ENCODE measurements at places on chromosomes 6 and 20.

GRCh38 chr20:34921436-34921835 lies 34.2 kb downstream of the GSS start:
- DNase-seq, result no peak

- no peak for DNase-seq
Observed at GRCh38 chr20:45647441-45648050, 16.5 kb upstream of the WFDC9 start.

DNA sequence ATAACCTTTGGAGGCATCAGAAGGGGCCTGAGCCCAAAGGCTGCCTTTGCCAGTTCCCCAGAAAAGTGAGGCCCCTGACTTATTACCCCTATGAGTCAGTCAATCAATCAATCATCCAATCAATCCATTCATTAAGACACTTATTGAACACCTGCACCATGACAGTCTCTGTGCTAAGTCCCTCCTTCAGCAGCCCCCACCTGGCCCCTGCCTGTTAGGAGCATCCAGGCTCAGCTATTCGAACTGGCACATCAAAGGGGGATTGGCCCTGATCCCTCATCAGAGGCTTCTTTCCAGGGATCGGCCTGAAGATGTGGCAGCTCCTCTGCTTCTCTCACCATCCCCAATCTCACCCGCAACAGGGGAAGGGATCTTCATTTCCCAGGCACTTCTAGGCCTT lies 27.7 kb upstream of the VEGFA start:
- no peak for DNase-seq

DNA sequence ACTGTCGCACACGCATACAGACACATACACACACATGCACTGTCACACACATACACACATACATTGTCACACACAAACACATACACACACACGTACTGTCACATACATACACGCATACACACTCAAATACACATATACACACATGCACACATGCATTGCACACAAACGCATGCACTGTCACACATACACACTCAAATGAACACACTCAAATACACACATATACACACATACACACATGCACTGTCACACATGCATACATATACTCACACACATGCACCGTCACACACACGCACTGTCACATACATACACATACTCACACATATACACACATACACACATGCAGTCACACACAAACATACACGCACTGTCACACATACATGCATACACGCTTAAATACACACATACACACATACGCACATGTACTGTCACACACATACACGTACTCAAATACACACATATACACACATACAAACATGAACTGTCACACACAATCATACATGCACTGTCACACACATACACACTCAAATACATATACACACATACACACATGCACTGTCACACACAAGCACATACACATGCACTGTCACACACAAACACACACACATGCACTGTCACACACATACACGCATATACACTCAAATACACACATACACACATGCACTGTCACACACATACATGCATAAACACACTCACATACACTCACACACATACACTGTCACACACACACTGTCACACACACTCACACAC lies 548.6 kb upstream of the BTBD3 start:
- no peak for DNase-seq

DNA sequence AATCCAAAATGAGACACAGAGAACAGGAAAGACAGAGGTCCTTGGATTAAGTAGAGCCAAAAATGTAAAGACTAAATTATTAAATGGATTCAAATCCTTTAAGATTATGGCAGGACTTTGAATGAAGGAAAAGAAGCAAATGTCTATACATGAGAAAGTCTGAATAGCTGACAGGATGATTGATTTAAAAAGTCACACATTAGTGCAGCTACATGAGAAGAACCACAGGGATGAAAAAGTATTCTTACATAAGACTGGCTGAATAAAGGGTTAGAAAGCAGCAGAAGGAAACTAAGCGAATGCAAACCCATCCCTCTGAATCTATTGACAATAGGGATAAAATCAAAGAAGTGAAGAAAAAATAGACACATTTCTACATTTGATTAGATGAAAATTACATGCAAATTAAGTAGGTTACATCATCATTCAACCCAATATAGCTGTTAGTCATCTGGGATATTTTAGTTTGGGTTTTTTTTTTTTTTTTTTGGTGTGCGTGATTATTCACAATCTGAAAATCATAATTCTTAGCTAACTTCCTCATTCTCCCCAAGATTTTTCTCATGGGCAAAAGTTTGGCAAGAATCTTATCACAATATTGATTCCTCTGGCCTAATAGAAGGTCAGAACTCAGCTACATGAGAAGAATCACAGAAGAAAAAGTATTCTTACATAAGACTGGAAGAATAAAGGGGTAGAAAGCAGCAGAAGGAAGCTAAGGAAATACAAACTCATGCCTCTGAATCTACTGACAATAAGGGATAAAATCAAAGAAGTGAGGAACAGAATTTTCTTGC lies 845.4 kb downstream of the HACE1 start:
- DNase-seq, result no peak

- DNase-seq, result no peak
Observed at GRCh38 chr6:70110126-70111022, 192.5 kb downstream of the COL9A1 start.

- DNase-seq, result no peak
Observed at GRCh38 chr6:143772116-143773086, 70.7 kb upstream of the LTV1 start.
